Bone marrow (tissue), 2 donors: ENCODE measurements at places on chromosomes 16 and 17.

- DNase-seq: no peak
Measured at GRCh38 chr17:51795401-51795800, 363.1 kb downstream of the CA10 start.

DNA sequence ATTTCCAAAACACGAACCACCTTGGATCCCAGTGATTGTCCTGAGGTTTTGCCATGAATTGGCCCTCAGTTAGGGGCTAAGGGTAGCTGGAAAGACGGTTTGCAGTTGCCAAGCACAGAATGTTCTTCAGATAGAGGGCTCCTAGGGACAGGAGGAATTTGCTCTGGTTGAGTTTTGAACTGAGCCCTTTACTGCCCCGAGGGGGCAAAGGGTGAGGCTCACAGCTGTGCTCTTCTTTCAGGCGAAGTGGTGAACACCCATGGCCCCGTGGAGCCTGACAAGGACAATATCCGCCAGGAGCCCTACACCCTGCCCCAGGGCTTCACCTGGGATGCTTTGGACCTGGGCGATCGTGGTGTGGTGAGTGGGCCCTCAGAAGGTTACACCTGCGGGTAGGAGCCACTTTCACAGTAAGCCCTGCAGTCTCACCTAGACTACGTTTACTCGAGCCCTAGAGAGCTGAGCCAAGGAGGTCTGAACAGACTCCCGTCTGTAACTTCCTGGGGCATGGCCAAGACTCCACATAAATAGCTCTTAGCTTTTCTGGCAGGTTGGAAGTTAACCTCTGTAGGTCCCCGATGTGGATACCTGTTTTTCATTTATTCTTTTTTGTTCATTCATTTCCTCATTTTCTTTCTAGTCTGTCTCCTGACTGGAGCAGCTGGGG lies 32.5 kb downstream of the NMT1 start:
- DNase-seq: no peak

DNA sequence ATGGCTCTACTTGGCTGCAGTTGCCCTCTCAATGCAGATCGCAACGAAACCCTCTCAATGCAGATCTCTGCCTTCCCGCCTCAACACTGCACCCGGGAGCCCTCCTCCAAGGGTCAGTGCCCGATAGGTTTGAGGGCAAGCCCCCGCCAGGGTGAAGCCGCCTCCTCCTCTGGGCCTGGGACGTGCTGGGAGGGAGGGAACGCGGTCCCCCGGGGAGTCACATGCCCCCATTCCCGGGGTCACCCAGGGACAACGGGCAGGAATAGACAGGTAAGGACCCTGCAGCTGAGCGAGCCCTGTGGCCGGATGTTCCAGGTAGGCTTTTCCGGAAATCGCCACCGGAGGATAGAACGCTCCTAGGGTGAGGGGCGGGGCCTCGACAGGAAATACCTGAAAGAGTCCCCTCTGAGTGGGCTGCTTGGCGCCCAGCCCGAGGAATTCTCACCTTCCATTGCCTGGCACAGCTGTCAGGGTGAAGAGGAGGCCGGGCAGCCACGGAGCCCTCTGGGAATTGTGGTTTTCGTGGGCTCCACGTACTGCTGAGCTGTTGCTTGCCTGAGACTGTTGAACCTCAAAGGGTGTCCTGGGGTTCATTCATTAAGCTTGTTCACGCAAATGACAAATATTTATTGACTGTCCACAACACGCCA lies 12.8 kb downstream of the ZNF174 start:
- DNase-seq: no peak

DNA sequence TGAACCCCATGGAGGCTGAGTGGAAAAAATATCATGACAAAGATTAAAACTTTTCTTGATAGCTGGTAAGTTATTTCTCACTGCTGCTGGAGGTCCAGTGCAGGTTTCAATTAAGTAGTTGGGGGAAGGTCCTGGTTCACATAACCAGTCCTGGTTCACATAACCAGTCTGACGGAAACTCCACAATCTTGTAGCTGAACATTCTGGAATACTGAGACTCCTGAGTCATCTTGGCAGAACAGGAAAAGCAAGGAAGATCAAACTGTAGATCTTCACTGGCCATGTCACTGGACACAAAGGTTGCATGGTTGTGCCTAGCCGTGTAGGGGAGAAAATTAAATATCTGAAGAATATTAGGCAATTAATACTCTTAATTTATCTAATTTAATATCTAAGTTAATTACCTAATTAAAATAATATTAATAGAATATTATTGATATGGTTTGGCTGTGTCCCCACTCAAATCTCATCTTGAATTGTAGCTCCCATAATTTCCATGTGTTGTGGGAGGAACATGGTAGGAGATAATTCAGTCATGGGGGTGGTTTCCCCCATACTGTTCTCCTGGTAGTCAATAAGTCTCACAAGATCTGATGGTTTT lies 48.6 kb upstream of the CNTNAP4 start:
- no peak for DNase-seq

GRCh38 chr17:31248986-31249834 lies 47.8 kb downstream of the OMG start:
- no peak for DNase-seq

GRCh38 chr16:52467753-52468152 lies 79.2 kb downstream of the TOX3 start:
- DNase-seq: no peak

DNA sequence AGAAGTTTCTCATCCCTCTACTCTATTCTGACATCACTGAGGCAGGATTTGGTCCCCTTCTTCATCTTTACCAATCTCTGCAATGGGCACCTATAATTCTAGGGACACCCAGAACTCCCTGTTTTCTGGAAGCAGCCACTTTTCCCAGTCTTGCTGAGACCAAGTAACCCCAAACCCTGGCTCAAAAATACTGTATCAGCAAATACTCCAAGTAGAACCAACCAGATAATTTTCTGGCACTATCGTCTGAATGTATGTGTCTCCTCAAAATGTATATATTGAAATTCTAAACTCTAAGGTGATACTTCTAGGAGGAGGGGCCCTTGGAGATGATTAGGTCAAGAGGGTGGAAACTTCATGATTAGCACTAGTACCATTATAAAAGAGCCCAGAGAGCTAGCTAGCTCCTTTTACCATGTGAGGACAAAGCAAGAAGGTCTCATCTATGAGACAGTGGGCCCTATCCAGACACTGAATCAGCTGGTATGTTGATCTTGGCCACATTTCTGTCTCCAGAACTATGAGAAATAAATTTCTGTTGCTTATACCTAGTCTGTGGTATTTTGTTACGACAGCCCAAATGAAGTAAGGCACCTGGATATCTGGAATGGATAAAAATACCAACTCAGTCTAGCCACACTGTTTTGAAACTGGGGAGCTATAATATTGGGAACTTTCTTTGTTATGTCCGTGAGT lies 464.4 kb downstream of the CDH11 start:
- no peak for DNase-seq

DNA sequence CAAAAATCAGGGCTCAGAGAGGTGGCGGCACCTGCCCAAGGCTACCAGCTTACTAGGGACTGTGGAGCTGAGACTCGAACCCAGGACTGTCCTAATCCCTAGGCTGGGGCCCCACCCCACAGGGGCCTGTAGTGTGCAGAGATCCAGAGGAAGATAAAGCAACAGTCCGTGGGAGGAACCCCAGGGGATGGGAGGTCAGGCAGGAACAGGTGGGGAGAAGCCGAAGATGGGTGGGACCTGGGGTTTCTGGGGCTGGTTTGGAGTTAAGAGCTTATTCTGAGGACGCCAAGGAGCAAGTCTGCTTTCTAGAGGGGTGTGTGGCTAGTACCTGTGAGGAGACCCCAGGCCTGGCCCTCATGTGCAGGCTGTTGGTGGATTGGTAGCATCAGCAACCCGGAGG lies 14.9 kb downstream of the C16orf74 start:
- DNase-seq: no peak

DNA sequence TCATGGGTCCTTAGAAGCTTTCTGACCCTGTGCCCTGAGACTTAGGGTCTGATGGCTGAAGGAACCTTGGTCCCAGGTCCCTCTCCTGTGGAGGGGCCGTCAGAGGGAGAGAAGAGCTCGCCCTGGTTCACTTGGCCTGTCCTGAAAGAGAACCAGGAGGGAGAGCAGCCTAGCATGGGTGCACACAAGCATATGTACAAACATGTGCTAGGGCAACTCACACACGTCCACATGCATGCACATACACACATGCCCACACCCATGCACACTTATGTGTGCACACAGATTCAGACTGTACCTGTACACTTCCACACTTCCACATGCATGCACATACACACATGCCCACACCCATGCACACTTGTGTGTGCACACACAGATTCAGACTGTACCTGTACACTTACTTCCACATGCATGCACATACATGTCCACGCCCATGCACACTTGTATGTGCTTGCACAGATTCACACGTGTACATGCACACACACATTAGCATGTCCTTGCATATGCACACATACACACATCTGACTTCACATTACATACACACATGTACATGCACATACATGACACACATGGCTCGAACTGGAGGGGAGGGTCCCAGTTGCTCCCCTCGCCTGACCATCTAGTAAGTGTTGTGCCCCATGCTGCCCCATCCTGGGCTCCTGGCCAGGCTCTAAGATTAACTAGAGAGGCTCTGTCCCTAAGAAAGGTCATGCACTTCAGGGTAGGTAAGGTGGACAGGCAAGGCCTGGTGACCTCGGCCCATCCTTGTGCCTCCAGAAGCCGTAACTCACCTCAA lies 122.0 kb downstream of the METRNL start:
- DNase-seq: no peak

DNA sequence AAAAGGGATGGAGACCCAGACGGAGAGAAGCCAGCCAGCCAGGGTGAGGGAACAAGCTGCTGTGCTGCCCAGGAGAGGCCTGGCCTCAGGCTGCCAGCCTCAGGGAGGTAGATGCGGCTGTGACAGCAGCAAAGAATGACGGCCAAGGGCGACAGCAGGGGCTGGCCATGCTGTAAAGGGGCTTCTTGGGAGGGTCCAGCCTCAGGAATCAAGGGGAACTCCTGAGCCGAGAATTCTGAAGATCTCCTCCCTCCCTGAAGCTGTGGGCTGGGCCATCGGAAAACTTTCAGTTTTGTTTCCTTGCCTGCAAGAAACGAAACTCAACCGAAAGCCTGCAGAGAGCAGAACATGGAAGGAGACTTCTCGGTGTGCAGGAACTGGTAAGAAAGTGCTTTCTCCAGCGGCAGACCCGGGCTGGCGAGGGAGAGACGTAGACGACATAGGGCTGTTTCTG lies at the start of gene XAF1:
XAF1 (plus strand) TSS at position 316 of the 454 bp plus-strand sequence; CDS start at position 349, 33 bp downstream.
- DNase-seq: peak; percentile 72

GRCh38 chr17:70109497-70109896 lies 34.5 kb downstream of the KCNJ16 start:
- no peak for DNase-seq

DNA sequence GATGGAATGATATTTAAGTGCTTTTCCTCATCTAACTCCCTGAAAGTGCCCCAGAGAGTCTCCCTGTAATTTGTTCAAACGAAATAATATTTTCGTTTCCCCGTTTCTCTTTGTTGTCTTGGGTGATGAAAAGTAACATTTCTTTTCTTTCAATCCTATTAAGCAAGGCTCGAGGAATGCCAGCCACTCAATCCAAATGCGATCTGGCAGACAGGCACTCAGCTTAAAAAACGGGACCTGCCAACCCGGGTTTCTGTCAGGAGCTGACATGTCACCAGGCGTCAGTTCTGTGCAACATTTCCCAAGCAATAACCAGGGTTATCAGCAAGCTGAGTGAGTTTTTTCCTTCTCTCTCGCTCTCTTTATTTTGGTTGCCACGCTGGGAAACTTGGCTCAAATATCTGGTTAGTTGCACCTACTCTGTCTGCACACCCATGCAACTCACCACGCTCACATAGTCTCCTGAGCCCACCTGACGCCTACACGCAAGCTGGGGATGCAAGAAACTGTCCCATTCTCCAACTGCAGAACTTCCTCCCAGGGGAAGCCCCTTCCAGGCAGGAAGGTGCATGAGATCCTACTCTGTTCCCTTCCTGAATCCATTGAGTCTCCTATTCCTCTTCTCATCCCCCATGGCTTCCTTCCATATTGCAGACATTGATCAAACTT lies 208.2 kb downstream of the C16orf78 start:
- DNase-seq: no peak

GRCh38 chr16:16164243-16164642 lies 59.1 kb downstream of the ABCC6 start:
- no peak for DNase-seq

GRCh38 chr17:64767269-64767997 lies 105.3 kb upstream of the SMURF2 start:
- DNase-seq: no peak

GRCh38 chr16:10576390-10577304 lies 3.8 kb downstream of the EMP2 start:
- DNase-seq: no peak

DNA sequence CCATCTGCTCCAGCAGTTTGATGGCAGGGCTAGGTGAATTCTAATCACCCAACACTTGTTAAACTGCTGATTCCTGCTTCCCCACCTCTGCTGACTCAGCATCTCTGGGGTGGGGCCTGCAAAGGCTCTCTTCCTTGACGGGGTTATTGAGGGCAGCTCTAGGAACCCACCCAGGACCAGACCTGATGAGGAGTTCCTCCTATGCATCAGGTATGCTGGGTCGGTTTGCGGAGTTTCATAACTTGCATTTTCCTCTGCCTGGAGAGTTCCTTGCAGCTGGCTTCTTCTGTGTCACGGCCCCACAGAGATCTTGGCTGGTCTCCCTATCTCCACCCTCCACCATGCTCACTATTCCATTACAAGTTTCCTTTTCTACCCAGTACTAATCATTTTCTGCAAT lies 93.4 kb upstream of the CCL2 start:
- DNase-seq: no peak

GRCh38 chr16:66858740-66859396 lies 14.7 kb downstream of the CA7 start:
- DNase-seq: no peak

DNA sequence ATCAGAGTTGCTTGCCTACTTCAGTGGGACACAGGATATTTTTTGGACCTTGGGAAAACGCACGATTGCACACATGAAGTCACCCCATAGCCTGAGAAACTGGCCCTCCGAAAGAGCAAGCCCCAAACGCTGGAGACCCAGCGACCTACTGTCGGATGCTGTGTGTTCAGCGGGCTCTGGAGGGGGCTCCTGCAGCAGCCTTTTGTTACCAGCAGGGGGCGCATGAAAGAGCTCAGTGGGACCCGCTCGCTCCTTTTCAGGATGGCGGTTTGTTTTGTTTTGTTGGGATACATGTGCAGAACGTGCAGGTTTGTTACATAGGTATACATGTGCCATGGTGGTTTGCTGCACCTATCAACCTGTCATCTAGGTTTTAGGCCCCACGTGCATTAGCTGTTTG lies 28.4 kb downstream of the MYH3 start:
- no peak for DNase-seq

DNA sequence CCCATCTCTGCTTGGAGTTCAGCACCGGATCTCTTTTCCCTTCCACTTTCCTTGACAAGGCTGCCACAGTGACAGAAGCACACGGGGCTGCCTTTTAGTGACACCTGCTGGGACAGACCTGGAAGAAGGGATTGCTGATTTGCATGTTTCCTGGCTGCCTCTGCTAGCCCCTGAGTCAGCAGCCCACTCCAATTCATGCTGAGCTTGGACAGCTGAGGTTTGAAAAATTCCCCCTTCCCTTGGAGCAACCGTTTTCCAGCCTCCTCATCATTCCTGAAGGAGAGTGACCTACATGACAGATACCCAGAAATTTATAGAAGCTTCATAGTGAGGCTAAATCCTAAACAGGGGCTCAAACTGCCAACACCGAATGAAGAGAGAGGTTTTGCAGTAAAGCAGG lies 18.8 kb upstream of the RBL2 start:
- DNase-seq: no peak
